ENCODE measurements at places on chromosomes 12 and 14.

GRCh38 chr12:5518584-5519365 lies 86.9 kb downstream of the NTF3 start:
- DNase-seq = no peak

- no peak for DNase-seq
These were observed 109.4 kb upstream of the ATF7IP start for GRCh38 chr12:14256121-14256520.

- DNase-seq = peak; percentile 82
These were observed 8.5 kb downstream of the LHX5 start for GRCh38 chr12:113462998-113463745.

DNA sequence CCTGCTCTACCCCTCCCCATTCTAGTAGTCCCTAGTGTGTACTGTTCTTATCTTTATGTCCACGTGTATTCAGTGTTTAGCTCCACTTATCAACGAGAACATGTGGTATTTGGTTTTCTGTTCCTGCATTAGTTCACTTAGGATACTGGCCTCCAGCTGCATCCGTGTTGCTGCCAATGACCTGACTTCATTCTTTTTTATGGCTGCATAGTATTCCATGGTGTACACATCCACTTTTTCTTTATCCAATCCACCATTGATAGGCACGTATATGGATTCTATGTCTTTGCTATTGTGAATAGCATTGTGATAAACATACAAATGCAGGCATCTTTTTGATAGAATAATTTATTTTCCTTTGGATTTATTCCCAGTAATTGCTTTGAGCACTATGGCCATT lies 327.7 kb downstream of the DUSP6 start:
- no peak for DNase-seq

GRCh38 chr12:879641-880040 lies 69.9 kb downstream of the RAD52 start:
- no peak for DNase-seq

DNA sequence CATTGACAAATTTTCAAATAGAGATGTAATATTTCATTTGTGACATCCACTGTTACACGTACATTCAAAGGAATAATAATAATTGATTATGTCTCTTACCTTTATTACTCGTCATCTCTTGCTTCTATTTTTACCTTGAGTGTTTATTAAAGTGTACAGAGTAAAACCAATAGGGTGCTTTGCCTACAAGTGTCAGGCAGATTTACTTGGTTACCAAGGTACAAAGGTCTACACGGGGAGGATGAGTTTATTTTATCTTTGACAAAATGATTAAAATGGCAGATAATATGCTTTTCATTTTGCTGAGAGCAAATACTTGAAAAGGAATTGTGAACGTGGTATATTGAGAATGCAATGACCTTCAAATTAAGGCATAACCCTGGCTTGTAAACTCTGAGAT lies 137.8 kb upstream of the SOX5 start:
- no peak for DNase-seq

GRCh38 chr12:66232263-66232662 lies 43.2 kb downstream of the IRAK3 start:
- no peak for DNase-seq

DNA sequence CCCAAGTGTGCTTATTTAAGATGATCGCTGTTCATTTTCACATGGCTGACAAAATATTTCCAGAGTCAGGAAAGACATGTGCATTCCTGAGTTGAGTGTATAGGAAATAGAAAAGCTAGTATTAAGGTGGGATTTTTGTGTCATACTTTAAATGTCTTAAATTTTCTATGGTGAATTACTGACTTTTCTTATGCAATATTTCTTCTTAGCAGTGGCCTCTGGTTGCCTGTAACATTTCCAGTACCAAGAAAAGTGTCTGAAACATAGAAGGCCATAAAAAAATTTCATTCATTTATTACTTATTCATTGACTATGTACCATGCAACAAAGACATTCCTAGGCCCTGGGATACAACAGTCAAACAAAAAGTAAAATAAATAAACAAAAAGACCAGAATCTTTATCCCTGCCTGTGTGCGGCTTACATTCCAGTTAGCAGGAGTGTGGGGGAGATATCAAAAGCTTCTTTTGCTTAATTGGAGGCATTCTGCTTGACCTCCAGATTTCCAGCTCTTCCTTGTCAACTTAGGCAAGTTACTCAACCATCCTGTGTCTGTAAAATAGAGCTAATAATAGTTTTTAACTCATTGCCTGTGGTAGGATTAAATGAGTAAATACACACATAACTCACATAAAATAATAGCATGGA lies 216.3 kb upstream of the FLRT2 start:
- no peak for DNase-seq

DNA sequence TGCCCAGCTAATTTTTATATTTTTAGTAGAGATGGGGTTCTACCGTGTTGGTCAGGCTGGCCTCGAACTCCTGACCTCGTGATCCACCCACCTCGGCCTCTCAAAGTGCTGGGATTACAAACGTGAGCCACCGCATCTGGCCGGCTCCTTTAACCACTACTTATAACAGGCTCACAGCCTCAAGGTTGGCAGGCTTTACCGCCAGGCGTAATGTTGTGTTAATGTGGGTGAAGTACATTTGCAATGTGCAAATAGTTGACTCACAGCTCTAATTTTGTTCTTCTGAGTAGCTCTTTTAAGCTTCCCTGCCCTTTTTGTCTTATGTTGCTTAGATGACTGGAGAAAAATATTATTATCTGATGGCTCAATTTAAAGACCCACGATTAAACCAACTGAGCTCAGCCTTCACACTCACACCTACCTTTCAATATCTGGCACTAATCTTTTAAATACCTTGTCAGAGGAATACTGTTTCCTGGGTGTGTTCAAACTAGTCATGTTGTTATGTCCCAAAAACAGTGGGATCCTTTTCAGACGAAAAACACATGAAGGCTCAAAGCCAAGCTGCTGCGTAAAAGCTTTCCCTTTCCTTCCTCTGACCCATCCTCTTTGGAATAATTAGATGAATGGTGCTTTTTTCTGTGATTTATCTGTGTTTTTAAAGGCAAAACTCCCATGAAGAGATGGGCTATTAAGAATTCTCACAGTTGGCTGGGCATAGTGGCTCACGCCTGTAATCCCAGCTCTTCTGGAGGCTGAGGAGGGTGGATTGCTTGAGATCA lies 57.2 kb upstream of the USP44 start:
- no peak for DNase-seq

- peak; percentile 85 for DNase-seq
These were observed 41.9 kb downstream of the JDP2 start for GRCh38 chr14:75469606-75470237.

GRCh38 chr12:117059156-117059555 lies 40.1 kb downstream of the TESC start:
- no peak for DNase-seq

GRCh38 chr14:50000380-50001150 lies 107.7 kb downstream of the ARF6 start:
- DNase-seq = peak; percentile 78

- peak; percentile 81 for DNase-seq
These were observed 7.7 kb upstream of the TMEM132D start for GRCh38 chr12:129911428-129912049.

- DNase-seq = no peak
These were observed 33.0 kb downstream of the DBX2 start for GRCh38 chr12:45017916-45018315.

GRCh38 chr12:24480766-24481449 lies 468.0 kb downstream of the BCAT1 start:
- DNase-seq = no peak

GRCh38 chr14:71474301-71475265 lies 457.6 kb upstream of the RGS6 start:
- DNase-seq = no peak

GRCh38 chr12:18470251-18470650 lies 208.9 kb downstream of the PIK3C2G start:
- no peak for DNase-seq

GRCh38 chr12:6909421-6910145 lies 4.8 kb upstream of the ENO2 start:
- no peak for DNase-seq

GRCh38 chr14:52553002-52553670 lies 500 bp downstream of the GPR137C start:
- DNase-seq = peak; percentile 38

- no peak for DNase-seq
These were observed 210.9 kb downstream of the DPY19L2 start for GRCh38 chr12:63457428-63457827.

GRCh38 chr14:94476023-94476422 lies at the start of gene SERPINA9:
Gene SERPINA9, minus strand, starts transcription at chr14:94476197. Its CDS starts 6,357 bp downstream, at chr14:94469840.
- DNase-seq = no peak

DNA sequence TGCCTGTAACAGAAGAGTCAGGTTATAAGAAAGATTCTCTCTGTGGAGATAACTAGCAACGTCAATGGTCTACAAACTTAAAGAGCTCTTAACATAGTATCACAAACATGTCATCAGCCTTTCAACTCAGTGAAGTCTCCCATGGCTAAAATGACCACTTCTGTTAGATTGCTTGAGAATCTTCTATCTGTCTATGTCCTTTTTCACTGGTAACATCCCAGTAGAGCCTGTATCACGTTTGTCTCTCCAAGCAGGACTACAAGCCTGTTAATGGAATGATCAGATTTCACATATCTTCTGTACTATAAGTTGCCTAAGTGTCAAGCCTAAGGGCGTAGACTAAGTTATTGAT lies 50.7 kb downstream of the SLC2A13 start:
- no peak for DNase-seq

DNA sequence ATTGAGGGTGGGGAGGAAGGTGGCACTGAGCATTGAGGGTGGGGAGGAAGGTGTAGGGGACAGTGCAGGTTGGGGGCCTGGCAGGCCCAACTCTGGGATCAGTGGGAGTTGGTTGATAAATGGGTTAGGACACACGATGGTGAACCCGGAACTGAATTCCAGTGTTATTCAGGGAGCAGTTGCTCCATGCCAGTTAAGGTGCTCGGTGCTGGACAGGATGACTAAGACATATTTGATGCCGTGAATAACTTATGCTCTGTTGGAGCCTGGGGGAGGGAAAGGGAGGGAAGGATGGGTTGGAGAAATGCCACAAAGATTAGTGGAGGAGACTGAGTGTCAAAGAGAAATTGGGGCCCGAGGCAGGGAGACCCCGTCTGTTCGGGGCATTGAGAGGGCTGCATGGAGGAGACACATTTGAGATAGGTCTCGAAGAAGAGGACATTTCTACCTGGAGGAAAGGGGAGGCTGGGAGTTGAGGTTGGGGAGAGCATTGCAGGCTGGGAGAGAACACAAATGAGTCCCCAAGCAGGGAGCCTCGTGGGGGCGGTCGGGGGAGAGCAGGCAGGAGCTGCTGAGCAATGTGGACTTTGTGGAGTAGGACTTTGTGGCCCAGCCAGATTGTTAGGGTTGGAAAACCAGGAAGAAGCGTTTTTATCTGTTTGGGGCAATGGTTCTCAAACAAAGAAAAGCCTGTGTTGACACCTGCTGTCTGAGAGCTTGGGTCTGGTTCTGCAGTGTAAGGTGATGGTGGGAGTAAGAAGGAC lies 65.3 kb downstream of the IQSEC3 start:
- DNase-seq = no peak

DNA sequence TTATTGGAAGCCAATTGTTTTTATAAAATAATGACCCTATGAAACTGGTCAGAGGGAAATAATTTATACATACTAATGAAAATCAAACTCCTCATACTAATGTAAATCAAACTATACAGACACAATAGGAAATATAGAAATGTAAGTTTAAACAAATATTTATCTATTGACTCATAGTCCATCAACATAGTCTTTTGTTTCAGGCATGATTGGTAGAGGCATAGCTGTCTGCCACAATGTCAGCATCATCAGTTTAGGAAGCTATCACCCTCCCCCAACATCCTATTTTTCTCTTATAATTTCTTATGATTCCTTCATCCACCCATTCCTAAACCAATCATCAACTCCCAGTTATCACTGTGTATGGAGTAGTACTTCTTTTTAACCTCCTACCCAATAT lies 117.7 kb downstream of the SLC38A6 start:
- DNase-seq = no peak

GRCh38 chr12:122880668-122881067 lies 15.3 kb downstream of the VPS37B start:
- peak; percentile 32 for DNase-seq

GRCh38 chr14:79992407-79993198 lies 218.7 kb downstream of the DIO2 start:
- DNase-seq = no peak
